ENCODE measurements at places on chromosomes 11 and 22.

DNA sequence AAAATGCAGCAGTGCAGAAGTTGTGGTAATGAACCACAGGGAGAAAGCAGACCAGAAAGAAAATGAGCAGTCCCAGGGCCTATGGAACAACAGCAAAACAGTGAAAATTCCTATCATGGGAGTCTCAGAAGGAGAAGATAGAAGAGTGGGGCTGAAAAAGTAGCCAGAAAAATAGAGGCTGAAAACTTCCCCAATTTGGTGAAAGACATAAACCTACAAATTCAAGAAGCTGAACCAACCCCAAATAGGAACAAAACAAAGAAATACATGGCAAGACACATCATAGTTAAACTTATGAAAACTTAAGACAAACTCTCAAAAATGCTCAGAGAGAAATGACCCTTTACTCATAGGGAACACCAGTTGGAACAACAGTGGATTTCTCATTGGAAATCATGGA lies 11.4 kb downstream of the FGF19 start:
- DNase-seq = no peak

DNA sequence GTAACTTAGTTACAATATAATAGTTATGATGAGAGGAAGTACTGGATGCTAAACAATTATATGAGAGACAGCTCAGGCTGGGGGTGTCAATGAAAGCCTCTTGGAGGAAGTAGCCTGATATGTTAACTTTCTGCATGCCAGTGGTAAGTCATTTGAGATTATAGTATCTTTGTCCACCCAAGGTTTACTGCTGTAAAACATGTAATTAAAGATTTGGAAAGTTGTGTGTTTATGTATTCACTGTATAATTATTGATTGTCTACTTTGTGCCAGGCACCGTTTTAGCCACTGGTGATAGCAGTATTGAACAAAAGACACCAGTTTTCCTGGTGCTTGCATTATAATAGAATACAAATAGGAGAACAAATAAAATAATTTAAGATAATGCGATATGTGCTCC lies 624 bp upstream of the DNAJB7 start:
- DNase-seq = no peak

GRCh38 chr11:76596652-76597051 lies 73.9 kb downstream of the LRRC32 start:
- DNase-seq = no peak

GRCh38 chr11:130179396-130180306 lies 20.1 kb downstream of the ST14 start:
- DNase-seq = peak; percentile 63

GRCh38 chr11:84232511-84232910 lies 946.3 kb upstream of the CCDC90B start:
- no peak for DNase-seq

GRCh38 chr11:102802341-102802740 lies 4.4 kb upstream of the MMP1 start:
- DNase-seq = no peak

- no peak for DNase-seq
Measured at GRCh38 chr11:68709062-68709461, 24.7 kb downstream of the GAL start.

DNA sequence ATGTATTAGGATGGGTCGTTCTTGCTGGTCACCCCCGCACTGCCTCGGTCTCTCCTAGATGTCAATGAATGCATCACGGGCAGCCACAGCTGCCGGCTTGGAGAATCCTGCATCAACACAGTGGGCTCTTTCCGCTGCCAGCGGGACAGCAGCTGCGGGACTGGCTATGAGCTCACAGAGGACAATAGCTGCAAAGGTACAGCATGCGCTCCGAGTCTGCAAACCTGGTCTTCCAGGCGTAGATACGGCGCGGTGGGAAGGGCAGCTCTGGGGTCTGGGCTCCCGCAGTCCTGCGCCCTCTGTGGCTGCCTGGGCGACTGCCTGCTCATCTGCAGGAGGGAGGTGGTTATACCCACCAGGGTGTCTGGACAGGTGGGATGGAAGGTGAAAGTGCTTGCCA lies 31.0 kb downstream of the FBLN1 start:
- DNase-seq = no peak

GRCh38 chr11:67732045-67732787 lies 57.8 kb upstream of the ALDH3B2 start:
- no peak for DNase-seq

DNA sequence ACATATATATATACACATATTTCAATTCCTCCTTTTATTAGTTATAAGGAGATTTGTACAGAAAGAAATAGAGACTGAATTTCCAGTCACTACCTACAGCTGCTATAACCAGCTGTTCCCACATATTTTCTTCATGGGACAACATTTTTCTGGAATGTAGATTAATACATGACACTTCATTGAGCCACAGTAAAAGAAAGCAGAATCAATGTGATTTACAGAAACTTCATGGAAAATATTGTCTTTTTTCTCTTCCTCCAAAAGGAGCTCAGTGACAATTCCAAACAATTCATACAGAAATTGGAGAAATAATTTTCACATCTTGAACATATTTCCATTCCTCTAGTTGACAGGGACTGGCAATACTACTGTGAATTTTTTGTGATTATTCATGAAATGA lies 249.2 kb downstream of the DLG2 start:
- no peak for DNase-seq

- no peak for DNase-seq
Measured at GRCh38 chr11:105092256-105093239, 47.0 kb downstream of the CARD18 start.

- no peak for DNase-seq
Measured at GRCh38 chr11:72480347-72480746, 46.0 kb upstream of the CLPB start.

- peak; percentile 58 for DNase-seq
Measured at GRCh38 chr11:57515332-57516060, at the start of gene SLC43A1. TSS of gene SLC43A1 (minus strand) at chr11:57515702. CDS start at chr11:57514111, 1,591 bp downstream.

- no peak for DNase-seq
Measured at GRCh38 chr22:38799265-38800002, 5.5 kb upstream of the DNAL4 start.

DNA sequence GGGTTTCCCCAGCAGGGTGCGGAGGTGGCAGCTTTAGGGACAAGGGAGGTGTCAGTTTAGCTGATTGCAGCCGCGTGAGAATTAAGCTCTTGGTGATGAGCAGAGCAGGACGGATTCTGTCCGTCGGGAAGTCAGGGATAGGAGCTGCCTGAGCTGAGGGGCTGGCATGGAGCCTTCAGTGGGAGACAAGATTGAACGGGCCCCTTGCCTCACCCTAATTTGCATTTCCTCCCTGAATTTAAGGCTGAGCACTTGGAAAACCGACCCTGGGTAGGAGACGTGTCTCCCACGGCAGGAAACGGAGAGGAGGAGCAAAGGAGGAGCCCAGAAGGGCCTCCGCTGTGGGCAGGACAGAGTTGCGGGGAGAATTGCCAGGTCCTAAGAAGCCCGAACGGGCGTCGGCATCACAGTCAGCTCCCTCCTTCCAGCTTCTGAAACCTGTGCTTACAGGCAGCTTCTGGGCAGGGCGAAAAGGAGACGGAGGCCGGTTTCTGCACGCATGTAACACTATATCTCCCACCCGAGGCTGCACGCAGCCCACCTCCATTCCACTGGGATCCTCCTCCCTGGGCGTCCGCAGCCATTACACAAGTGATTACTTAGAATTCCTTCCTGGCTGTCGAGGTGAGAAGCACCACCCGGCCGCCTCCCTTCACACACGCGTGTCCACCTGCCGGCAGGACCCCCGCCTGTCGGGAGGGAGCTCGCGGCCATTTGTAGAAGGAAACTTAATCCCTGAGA lies 345.8 kb downstream of the BRD1 start:
- no peak for DNase-seq

GRCh38 chr11:16606784-16607674 lies 131.4 kb upstream of the C11orf58 start:
- peak; percentile 16 for DNase-seq

DNA sequence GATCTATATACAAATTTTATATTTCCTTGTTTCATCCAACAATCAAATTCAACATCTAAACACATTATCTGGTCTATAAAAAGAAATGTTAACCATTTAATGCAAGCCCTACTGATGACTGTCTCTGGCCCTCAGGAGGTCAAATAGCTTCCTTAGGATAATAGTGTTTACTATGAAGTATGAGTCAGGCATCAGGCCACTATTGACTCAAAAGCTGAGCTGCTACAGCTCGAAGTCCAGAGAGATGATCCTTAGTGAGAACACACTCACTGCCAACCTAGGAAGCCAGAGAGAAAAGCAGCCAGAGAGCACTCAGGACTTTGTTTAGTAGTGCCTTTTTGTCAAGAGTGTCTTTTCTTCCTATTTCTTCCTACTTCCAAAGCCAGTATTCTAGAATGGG lies 171.8 kb downstream of the SOX6 start:
- peak; percentile 14 for DNase-seq

DNA sequence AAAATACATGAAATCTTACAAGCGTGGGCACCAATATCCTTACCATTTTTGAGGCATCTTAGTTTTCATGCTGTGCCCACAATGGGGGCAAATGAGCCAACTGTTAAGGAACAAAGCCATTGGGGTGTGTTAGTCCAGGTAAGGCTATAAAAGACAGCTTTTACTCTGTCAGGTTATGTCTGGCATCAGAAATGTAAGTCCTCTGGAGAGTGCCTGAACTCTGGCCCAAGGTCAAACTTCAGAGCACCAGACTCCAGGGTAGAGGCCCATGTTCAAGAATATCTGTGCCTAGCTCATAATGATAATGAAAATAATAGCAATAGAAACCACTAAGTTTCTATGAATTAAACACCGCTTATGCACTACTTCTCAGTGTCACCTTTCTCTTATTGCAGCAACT lies 105.5 kb downstream of the CSNK2A3 start:
- no peak for DNase-seq

GRCh38 chr11:71342951-71343827 lies 90.8 kb upstream of the SHANK2 start:
- peak; percentile 38 for DNase-seq

- peak; percentile 44 for DNase-seq
Measured at GRCh38 chr22:29503811-29504372, 23.9 kb downstream of the NEFH start.

DNA sequence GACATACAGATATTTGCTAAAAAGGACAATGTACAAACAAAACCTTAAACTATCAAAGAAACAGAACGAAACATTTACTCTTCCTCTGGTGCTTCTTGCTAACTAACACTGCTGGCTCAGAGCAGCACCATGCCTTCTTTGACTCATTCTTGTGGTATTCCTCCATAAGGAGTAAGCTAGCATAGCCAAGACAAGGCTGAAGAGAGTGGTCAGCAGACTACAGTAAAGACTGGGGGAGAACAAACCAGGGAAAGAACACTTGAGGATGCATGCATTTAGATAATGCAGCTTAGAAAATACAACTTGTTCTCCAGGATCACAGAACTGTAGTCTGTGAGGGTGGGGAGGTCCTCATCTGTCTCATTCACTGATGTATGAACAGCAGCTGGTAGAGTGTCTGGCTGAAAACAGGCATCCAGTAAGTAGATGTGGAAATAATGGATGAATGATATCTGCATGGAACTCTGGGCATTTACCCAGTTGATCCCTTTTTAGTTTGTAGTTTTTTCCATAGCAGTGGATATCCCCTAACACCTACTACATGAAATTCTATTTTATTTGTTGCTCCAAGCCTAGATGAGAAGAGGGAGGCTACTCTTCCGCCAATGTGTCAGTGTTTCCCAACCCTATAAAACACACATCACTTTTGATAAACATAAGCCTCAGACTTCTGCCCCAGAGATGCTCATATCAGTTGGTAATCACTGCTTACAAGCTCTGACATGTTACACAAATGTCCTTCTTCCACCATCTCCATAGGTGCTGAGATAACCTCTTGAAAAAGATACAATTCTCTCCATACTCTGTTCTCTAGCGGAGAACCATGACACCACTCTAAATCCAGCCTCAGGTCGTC lies 7.3 kb downstream of the SNX19 start:
- DNase-seq = no peak

- DNase-seq = no peak
Measured at GRCh38 chr11:106642331-106642730, 375.9 kb downstream of the GUCY1A2 start.

- DNase-seq = no peak
Measured at GRCh38 chr11:118398791-118399559, 2.4 kb upstream of the ATP5MG start.

DNA sequence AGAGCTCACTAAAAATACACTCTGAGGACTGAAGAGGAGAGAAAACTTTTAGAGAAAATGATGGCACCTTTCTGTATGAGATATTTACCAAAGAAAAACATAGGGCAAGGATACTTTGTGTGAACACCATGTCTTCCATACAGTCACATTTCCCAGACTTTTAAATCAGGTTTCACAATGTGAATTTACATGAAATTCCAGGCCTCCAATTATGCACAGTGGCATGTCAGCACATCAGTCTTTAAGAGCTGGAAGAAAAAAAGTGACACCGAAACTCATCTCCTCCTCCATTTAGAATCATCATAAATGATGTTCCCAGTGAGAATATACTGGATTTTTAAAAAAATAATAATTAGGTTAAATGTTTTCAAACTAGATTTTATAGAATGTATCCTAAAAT lies 232.2 kb upstream of the UBASH3B start:
- no peak for DNase-seq

GRCh38 chr11:31240340-31240904 lies 129.1 kb downstream of the DCDC1 start:
- DNase-seq = no peak

GRCh38 chr11:416757-417621 lies 2.2 kb upstream of the SIGIRR start:
- DNase-seq = peak; percentile 80

DNA sequence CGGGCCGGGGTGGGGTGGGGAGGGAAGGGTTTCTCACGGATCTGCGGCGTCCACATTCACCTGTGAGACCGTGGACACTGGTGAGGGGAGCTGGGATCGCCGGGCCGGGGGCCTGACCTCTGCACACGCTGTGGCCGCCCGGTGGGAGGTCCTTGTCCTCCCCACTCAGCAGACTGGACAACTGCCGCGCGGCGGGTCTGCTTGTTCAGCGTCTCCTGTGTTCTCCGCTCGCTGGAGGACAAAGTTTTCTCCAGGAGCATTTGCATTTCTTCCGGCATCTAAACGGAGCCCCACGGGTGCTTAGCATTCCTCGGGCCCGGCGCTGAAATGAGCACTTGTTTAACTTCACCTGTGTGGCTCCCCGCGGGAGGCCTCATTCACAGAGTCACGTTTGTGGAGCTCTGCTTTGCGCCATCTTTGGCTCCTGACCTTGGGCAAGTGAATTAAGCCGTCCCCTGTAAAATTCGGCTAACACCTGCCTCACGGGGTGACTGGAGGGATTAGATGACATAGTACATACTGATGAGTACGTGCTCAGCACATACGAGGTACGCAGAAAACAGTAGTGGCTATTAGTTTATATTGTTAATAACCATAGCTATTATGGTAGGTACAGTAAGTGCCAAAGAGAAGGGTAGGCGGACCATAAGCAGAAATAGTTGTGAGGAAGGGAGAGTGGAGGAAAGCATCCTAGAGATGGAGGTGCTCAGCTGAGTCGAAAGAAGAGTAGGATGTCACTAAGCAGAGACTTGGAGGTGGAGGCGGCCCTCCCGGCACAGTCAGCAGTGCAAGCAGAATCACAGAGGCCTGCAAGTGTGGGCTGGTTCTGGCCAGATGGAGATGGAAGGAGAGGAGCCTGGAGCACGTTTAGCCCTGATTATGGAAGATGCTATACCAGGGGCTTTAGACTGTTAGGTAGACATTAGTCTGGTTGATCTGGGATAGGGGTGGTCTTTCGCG lies 885 bp downstream of the TRMU start:
- peak; percentile 33 for DNase-seq

- no peak for DNase-seq
Measured at GRCh38 chr11:6771926-6772893, at the start of gene OR2AG2. TSS of gene OR2AG2 (minus strand) at chr11:6771976. CDS start at chr11:6768957, 3,019 bp downstream.

GRCh38 chr11:1073261-1073724 lies 1.4 kb upstream of the MUC2 start:
- DNase-seq = peak; percentile 86

- DNase-seq = no peak
Measured at GRCh38 chr22:25021409-25021808, 68.9 kb downstream of the KIAA1671 start.

GRCh38 chr11:120830085-120830620 lies 193.7 kb upstream of the TBCEL start:
- no peak for DNase-seq
